ENCODE measurements at places on chromosomes 4 and X. TPM values are rescaled to one million over a fixed set of nuclear protein-coding genes. Genes with fewer than 3 reads are reported as not detected.

- DNase-seq = no peak
Measured at GRCh38 chr4:170651786-170652185, 562.0 kb upstream of the AADAT start.

GRCh38 chr4:89344571-89344970 is 37.0 kb upstream of the GPRIN3 start:
- no peak for DNase-seq

- no peak for DNase-seq
Measured at GRCh38 chr4:167399201-167399600, 164.9 kb upstream of the SPOCK3 start.

DNA sequence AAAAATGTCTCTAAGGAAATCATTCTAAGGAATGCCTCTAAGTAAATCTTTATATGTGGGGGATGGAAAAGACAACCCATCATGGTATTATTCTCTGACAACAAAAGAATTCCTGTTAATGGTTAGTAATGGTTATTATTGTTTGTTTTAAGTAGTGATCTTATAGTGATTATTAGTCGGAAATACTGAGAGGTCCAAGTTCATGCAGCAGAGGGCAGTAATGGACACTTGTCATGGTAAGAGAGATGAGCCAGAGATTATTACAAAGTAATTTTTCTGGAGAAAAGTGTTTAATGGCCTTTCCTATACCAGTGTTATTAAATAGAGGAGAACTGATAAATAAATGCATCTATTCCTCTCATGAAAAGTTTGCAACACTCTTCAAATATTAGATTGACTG is 8.1 kb upstream of the DKK2 start:
- DNase-seq = no peak

DNA sequence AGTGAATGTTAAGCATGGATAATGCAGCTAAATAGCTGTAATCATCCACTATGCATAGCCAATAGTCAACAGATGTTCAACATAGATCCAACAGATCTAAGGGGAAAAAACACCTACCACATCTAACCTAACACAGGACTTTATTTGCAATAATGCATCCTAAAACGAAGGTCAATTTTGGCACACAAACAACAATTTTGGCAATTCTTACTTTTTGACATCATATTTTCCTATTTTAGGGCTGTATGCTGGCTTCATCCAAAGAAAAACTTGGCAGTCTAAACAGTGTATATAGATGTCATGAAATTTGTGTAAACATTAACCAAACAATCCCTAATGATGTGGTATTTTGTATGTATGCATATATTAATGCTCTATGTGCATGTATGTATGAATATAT is 33.2 kb downstream of the UNC5C start:
- no peak for DNase-seq

DNA sequence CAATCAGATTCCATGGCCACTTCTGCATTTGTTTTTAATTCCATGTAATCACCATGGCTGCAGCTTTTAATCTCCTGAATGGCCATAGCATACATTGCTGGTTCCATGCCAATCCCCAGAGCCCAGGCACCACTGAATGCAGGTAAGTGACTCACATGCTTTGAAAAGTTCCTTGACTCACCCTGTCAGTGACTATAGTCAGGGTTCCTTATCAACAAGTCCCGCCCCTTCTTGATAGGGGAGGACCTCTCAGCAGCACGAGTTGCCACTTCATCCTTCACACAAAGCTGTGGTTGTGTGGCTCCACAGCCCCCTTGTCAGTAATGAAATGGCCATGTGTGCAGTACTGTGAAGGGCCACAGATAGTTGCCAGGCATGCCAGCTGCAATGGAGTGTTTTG is 516.6 kb downstream of the PPARGC1A start:
- no peak for DNase-seq

DNA sequence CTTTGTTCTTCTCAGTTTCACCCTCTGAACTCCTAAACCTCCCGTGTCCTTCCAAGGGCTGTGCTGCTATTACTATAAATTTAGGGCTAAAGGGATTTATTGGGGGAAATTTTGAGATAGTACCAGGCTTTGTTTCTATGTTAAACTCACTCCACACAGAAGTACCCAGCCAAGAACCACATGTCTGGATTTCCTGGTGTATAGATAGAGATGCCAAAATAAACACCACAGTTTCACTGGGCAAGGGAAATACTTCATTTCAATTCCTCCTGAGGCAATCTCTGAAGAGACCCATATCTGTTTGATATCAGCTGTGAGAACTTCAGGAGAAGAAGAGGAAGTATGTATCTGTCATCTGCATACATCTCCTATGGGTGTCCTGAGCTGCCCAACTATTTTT is 21.7 kb upstream of the CLNK start:
- no peak for DNase-seq

- no peak for DNase-seq
Measured at GRCh38 chrX:42089031-42089430, 165.7 kb upstream of the CASK start.

GRCh38 chr4:69518102-69518501 is 22.4 kb upstream of the UGT2B4 start:
- DNase-seq = no peak

DNA sequence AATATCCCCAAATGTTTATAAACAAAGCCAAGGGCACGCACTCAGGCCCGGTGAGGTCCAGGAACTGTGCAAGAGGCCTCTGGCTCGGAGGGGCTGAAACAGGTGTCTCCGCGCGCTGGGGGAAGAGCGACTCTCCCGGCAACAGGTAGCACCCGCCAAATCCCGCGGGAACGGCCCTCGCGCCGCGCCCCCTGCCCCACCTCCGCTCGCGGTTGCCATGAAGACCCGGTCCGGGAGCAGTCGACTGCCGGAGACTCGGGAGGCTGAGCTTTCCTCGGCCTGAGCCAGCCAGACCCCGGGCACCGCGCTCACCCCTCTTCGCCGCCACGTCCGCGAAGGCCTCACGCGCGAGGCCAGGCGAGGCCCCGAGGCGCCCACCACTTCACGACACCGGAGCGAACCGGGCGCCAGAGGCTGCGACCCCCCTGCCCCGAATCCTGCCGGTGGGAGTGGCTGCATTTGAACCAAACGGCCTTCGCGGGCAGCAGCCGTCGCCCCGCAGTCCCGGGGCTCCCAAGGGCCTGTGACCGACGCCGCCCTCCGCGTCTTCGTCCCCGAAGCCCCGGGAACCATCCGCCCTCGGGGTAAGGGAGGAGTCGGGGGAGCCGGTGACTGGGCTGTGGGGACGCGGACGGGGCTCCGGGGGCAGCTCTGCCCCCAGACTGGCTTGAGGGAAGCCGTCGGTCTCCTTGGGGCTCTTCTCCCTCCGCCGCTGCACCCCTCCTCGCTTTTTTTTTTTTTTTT is at the start of gene NSUN7:
Gene NSUN7 (plus strand): TSS at position 239 of the 744 bp plus-strand sequence. CDS start 739 bp downstream, outside the sequence.
- DNase-seq = peak; percentile 58

DNA sequence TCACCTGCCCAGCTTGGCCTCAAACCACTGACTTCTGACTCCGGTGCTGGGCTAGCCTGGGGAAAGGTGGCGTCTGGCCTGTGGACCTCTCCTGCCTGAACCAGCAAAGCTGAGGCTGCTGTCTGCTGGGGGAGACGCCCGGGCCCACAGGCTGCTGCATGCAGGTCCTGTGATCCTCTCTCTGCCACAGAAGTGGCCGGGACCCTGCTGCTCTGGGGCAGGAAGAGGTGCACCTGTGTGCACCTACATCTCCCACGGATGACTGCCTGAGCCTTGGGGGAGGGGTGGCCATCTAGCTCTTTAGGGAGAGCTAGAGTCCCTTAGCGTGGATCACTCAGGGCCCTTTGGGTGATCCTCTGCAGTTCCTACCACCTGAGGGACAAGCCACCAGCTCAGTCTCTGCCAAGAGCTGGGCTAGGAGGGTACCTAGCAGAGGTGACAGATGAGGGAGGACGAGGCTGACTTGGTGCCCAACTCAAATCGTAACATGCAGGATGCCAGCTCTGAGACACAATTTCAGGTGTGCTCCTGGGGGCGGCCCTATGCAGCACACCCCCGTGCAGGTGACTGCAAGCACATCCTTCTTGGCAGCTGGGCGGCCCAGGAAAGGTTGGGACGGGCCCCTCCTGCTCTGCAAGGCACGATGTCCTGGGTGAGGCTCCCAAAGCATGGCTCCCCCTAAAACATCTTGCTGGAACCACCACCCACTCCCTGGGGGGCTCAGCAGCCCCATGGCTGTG is 22.5 kb downstream of the LETM1 start:
- no peak for DNase-seq

GRCh38 chrX:69068301-69069085 is 96.8 kb downstream of the PJA1 start:
- no peak for DNase-seq

GRCh38 chr4:56217343-56217890 is 169.9 kb downstream of the AASDH start:
- no peak for DNase-seq

DNA sequence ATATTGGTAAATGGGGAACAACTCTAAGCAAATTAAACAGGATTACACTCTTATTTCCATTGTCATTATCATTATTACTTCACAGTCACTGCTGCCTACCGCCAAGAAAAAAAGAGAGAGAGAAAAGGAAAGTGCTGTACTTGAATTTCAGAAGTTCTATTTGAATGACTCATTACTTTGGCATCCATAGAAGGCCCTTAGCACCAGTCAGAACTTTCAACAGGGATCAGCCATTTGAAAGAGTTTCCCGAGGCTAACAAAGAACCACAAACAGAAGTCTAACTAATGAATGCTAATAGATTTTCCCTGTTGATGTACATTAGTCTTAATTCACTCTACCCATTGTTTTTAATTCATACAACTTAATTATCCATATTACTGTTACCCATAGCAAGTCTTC is 116.3 kb downstream of the SHROOM4 start:
- no peak for DNase-seq

GRCh38 chr4:166838975-166839614 is 395.2 kb downstream of the SPOCK3 start:
- no peak for DNase-seq

The ZC4H2 gene
- polyA plus RNA-seq = 21.5 TPM

The ANAPC4 gene
- polyA plus RNA-seq = 52.9 TPM

The PDZD4 gene
- polyA plus RNA-seq = 8.9 TPM

The TSPYL2 gene
- 30.0 TPM for polyA plus RNA-seq

Measured in right renal pelvis (tissue), 4 donors.